EL (cell line): ENCODE measurements at places on chromosomes 6 and 20.

GRCh38 chr6:169895000-169895759 is 143.8 kb downstream of the ERMARD start:
- DNase-seq: no peak

DNA sequence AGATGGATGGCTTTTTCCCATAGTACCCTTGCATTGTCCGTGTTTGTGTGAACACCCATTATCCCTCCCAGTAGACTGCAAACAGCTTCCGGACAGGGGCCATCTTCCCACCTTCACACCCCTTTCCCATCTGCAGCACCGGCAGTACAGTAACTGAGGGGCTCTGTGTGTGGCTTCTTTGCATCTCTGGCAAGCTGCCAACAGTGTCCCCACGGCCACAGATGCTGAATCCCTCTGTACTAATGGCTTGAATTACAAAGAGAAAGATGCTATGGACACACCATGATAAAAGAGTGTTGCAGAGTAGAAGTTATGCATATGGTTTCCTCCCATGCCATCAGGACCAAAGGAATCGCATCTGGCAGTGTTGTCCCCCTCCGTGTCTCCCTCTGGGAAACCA is 101.1 kb upstream of the CDYL start:
- no peak for DNase-seq

GRCh38 chr20:23318347-23318746 is 32.2 kb upstream of the NXT1 start:
- no peak for DNase-seq

DNA sequence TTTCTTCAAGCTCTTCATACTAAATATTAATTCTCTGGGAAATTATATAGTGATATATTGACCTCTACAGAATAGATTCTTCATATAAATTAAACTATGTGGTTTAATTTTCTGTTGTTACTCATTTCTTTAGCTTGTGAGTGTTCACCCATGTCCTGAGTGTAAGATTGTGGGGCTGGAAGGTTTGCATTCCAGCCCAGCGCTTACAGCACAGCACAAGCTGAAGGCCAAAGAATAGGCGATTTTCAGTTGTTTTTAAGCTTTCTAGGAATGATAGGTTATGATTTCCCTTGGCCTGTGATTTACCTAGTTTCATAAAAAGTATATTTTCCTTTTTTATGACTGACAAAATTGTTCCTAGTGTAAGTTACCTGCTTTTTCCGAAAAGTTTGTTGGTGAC is 194.1 kb downstream of the PLCB1 start:
- DNase-seq: no peak

GRCh38 chr6:23002044-23002619 is 432.8 kb downstream of the HDGFL1 start:
- DNase-seq: no peak

GRCh38 chr20:44692932-44693480 is 22.2 kb upstream of the CCN5 start:
- DNase-seq: peak; percentile 99
